ENCODE measurements at places on chromosomes 3 and 15.

- no peak for DNase-seq
Observed at GRCh38 chr15:51864408-51865056, 35.1 kb downstream of the TMOD3 start.

DNA sequence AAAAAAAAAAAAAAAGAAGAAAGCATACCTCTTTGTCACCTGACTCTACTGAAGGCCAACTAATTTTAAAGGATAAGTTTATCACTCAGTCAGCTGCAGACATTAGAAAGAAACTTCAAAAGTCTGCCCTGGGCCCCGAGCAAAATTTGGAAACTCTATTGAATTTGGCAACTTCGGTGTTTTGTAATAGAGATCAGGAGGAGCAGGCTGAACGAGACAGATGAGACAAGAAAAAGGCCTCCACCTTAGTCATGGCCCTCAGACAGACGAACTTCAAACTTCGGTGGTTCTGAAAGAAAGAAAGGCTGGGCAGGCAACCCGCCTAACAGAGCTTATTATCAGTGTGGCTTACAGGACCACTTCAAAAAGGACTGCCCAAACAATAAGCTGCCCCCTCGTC, 18.5 kb downstream of the GLDN start:
- DNase-seq = no peak

DNA sequence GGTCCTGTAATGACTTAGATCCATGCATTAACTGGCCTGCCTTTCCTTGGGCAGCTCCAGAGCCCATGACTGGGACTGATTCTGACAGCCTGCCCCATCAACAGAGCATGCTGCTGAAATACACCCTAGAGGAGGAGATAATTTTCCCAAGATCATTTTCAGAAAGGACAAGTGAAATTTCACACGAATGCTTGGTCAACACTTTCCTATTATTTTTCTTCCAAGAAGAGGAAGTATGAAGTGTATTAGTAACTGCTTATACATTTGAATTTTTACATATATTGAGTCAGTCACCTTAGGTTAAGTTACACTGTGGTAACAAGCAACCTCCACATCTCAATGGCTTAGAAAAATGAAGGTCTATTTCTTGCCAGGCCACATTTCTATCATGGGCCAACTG, 9.7 kb upstream of the NMNAT3 start:
- no peak for DNase-seq

- no peak for DNase-seq
Observed at GRCh38 chr3:187828579-187829452, 83.5 kb upstream of the BCL6 start.

- no peak for DNase-seq
Observed at GRCh38 chr3:43838009-43838758, 147.4 kb downstream of the ABHD5 start.

- DNase-seq = peak; percentile 9
Observed at GRCh38 chr3:184380185-184380626, 352 bp downstream of the CHRD start.

DNA sequence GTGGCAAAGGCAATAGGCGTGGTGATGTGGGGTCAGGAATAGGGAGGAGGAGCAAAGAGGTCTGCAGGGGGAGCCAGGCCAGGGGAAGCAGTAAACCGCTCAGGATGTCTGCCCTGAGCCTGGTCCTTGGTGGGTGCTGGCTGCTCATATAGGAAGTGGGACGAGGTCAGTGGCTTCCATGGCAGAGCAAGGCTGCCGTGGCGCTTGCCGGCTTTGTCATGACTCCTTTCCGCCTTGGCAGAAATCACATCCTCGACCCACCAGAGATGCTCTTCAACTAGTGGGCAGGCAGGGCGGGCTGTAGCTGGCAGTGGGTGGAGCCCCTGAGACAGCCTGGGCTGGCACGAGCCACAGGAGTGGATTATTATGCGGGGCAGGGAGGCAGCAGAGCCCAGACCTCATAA, 13.1 kb upstream of the SKOR1 start:
- DNase-seq = no peak

DNA sequence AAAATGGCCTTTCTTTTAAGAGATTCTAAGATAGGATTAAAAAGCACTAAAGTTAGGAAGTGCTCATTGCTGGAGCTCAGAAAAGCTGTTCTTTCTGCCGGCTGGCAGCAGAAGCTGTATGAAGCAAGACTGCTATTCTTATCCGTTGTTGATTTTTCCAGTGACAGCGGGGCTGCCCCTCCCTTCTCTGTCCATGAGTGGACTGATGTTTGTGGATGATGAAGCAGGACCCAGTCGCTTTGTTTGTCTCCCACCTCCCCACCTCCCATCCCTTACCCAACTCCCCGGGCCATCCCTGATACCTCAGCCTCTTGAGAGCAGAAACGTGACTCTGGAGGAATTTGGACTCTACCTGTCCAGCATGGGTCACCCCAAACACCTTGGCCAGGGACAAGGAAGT, 10.3 kb upstream of the MUSTN1 start:
- DNase-seq = no peak

DNA sequence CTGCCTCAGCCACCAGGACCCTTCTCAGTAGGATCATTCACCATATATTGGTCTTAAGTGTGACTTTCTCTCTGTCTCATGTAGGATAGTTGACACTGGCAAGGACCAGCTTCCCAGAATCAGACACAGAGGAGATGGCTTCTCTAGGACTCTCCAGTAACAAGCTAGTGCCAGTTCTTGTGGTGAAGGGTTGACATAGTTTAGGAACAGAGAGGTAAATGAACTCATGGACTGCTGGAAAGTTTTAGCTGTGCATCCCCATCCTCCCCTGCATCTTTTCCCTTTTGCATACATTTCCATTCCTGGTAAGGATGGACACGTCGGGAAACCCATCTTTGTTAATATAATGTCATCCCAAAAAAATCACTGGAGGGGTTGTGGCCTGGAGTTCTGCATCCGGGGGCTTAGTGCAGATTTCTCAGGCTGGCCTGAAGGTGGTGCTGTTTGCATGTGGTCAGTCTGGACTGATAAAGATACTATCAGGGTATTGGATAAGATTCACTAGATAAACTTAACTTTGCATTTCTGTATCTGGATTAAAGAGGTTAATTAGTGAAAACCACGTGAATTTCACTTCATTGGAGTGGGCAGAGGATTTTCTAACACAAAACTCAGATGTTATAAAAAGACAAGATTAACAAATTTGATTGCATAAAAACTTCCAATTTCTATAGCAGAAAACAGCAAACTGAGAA, 110.8 kb downstream of the TBC1D2B start:
- peak; percentile 15 for DNase-seq

Measured in OCI-M1 (cell line).